ENCODE measurements at places on chromosomes 6 and 20.
A peak's percentile ranks its signal among the peaks of the same experiment; 100 is the strongest.

GRCh38 chr6:149109397-149110070, 208.0 kb upstream of the TAB2 start:
- no peak for DNase-seq

DNA sequence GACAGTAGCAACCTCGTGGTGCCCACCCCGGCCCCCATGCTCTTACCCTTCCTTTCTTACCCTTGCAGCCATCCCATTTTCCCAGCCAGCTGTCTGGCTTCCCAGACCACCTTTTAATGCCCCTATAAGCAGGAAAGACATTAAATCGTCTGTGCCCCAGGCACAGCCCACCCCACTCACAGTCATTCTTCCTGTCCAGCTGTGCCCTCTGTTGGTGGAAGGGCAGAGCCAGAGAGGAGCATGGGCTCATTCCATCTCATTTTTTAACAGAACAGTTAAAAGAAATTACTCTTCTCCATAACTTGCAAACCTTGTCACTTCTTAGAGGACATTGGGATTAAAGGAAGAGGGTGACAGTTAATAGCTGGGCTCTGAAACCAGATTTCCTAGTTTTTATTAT, 240.5 kb downstream of the NRN1 start:
- no peak for DNase-seq

GRCh38 chr20:57211908-57212533, 54.4 kb downstream of the BMP7 start:
- DNase-seq: no peak

- DNase-seq: no peak
These were observed 139.7 kb upstream of the PTPRK start for GRCh38 chr6:128659878-128660622.

GRCh38 chr20:19928328-19929011, 88.7 kb upstream of the NAA20 start:
- no peak for DNase-seq

- DNase-seq: no peak
These were observed 308.5 kb downstream of the CLIC5 start for GRCh38 chr6:45707176-45707575.

DNA sequence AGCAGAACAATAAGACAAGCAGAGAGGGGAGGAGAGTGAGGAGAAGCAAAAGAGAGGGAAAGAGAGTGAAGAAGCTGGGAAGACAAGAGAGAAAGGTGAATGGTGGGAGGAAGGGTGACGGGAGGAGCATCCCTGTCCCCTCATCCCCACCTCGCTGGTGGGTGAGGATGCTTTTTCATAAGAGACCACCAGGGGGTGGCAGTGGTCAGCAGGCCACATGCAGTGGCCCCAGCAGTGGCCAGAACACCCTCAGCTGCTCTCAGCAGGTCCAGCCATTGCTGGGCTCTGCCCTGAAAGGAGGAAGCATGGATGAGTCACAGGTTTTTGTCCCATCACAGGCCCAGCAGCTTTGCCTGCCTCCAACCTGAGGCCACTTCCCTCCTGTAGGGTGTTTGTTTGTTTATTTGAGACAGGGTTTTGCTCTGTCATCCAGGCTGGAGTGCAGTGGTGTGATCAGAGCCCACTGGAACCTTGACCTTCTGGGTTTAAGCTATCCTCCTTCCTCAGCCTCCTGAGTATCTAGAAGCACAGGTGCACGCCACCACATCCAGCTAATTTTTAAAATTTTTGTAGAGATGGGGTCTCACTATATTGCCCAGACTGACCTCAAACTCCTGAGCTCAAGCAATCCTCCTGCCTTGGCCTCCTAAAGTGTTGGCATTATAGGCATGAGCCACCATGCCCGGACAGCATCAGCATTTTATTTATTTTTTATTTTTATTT, 24.0 kb downstream of the FGD2 start:
- no peak for DNase-seq

- DNase-seq: no peak
These were observed 827.3 kb downstream of the DHX35 start for GRCh38 chr20:39789411-39789810.

DNA sequence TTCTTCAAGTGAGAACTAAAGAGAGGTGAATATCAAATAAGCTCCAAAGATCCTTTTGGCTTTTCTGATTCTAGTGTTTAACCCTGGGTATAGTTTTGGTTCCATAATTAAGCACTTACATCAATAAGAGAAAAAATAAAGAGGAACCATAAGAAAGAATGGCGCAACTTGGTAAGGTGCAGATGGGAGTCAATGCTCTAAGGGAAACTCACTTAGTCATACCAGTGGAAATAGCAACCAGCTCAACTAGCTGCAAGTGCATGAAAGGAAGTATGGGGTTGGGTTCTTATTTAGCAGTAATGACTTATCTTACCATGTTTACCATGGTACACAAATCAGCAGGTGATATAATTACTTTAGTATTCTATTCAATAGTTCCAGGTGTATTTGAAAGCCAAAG, 296.5 kb upstream of the RUNX2 start:
- DNase-seq: no peak

GRCh38 chr6:3356824-3357420, 98.2 kb downstream of the PSMG4 start:
- DNase-seq: no peak

DNA sequence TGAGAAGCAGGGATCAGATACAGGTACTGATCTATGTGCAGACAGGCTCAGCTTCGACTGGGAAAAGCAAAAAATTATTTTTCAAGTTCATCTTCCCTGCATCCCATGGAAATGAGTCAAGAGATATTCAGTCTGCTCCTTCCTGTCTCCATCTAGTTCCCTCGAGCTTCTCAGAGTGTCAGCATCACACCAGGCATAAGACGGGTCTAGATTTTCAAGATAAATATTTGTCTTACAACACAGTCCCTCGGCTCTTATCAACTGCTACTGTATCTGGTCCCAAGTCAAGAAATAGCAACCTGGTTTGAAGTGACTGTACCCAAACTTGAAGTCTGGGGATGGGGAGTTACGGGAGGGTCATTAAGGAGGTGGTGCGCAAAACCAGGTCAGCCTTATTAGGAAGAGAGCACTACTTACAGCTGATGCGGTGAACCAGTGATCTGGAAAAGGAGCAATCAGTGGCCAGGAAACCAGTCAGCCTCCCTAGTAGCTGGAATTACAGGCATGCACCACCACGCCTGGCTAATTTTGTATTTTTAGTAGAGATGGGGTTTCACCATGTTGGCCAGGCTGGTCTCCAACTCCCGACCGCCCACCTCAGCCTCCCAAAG, 29.7 kb downstream of the ZMYND8 start:
- no peak for DNase-seq

GRCh38 chr6:113903666-113904330, 46.7 kb downstream of the MARCKS start:
- DNase-seq: no peak

DNA sequence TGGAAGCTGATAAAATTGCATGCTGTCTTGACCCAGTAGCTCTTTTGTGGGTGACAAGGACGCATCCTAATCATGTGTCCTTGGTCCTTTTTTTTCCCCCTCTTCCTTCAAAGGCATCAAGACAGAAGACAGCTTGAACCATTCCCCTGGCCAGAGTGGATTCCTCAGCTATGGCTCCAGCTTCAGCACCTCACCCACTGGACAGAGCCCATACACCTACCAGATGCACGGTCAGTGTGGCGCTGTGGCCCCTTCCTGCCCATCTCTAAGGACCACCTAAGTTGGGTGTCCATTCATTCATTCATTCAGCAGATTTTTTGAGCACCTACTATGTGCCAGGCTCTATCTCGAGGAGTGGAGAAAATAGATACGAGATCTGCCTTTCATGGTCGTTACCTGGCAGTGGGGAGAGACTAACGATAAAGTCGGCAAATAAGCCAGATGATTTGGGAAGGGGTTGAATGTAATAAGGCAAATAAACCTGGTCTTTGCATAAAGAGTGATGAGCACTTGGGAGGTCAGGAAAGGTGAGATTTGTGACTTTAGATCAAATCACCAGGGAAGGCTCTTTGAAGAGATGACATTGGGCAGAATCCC, 121.5 kb downstream of the EYA2 start:
- DNase-seq: no peak

GRCh38 chr20:56247954-56248782, at the start of gene MC3R:
MC3R (plus strand) TSS chr20:56248732; CDS start chr20:56248844, 112 bp downstream.
- peak; percentile 15 for DNase-seq

GRCh38 chr20:24366336-24367004, 103.0 kb upstream of the SYNDIG1 start:
- DNase-seq: no peak

GRCh38 chr20:45098103-45098773, 2.7 kb downstream of the KCNS1 start:
- DNase-seq: no peak

DNA sequence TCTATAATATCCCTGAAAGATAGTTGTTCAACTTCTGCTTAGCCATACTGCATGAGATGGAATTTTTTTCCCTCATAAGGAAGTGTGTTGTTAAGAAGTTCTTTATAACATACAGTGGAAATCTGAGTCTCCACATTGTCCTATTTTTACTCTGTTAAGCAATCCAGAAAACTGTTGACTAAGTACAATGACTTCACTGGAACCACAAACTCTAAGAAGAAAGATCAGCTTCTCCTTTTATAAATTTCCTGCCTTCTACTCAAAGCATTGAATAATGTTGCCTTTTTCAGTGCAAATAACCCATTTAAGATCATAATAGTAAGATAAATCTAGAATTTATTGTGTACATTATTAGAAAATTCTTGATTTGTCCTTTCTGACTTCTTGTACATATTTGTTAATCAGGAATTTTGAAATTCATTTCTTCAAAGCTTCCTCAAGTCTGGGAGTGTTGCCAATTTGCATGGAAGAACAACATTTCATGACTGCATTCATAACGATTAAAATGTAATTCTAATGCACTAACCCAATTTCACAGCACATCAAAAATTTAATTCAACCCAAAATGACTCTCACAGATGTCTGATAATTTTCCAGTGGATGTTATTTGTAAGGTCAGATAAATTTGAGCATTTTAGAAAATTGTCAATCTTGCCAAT, 45.6 kb upstream of the ANKEF1 start:
- no peak for DNase-seq

GRCh38 chr20:25259788-25260254, 11.9 kb downstream of the PYGB start:
- no peak for DNase-seq

DNA sequence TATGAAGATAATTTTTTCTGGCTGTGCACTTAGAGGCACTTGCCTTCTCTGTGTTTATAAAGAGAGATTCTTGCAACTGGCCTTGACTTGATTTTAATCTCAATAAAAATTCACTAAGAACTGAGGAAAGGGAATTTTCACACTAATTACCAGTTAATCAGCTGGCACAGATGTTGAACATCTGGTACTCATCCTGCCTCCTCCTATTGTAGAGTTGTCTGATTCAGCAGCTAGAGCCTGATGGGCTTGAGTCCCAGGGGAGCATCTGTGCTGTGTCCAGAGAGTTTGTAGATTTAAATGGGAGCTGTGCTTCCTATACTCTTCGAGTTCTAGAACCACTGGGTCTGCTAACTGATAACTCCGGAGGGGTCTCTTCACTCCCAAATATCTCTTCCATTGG, 284.4 kb upstream of the RNF24 start:
- no peak for DNase-seq

DNA sequence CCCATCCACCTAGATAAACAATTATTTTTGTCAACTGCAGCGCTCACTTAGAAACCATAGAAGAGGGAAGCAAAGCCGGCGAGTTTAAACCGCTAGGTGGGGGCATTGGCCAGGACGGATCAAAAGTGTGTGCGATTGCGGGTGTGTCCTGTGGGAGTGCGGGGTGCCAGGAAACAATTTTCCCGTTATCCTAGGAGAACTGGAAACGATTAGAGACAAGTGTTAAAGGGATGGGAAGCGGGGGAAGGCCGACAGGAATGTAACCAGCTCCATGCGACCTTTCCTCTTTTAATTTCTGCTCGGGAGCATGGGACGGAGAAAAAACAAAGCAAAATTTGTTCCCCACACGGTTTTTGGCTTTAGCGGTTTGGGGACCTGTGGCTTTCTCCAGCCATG, 2.8 kb upstream of the HTR1B start:
- DNase-seq: no peak

DNA sequence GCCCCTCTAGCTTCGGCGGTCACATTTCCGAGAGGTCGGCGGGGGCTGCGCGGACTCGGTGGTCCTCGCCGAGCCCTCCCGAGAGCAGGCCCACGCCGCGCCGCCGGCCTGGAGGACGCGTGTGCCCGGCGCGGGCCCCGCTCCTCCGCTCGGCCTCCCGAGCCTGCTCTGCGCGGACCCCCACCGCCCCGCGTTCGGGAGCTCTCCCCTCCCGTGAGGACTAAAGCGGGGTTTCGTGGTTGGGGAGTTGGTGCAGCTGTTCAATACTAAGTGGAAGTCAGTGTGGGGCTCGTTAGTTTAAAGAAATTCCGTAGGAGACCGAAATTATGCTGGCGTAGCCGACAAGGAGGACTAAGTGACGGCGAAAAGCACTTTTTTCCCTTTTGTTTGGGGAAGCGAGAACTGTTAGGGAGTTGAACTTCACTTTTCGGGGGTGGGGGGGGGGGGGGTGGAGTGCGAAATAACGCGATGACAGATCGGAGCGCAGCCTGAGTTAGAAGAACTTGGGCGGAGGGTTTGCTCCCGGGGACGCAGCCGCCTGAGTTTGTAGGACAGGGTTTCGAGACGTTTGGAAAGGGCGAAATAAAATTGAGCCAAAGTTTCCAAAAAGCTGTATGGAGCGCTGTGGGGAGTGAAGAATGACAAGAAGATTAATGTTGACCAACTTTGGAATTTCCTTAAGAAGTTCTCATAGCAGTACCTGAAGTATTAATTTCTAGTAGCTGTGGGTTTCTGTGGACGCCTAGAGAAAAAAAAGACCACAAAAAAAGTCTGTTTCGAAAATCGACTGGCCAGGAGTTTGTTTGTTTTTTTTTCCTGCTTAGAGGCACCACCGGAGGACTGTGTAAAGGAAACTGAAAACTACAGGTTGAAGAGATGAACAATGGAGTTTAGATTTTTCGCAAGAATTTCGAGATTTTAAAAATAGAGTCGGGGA, 1.4 kb downstream of the QKI start:
- no peak for DNase-seq

GRCh38 chr6:144769142-144769541, 484.0 kb downstream of the UTRN start:
- DNase-seq: peak; percentile 95

DNA sequence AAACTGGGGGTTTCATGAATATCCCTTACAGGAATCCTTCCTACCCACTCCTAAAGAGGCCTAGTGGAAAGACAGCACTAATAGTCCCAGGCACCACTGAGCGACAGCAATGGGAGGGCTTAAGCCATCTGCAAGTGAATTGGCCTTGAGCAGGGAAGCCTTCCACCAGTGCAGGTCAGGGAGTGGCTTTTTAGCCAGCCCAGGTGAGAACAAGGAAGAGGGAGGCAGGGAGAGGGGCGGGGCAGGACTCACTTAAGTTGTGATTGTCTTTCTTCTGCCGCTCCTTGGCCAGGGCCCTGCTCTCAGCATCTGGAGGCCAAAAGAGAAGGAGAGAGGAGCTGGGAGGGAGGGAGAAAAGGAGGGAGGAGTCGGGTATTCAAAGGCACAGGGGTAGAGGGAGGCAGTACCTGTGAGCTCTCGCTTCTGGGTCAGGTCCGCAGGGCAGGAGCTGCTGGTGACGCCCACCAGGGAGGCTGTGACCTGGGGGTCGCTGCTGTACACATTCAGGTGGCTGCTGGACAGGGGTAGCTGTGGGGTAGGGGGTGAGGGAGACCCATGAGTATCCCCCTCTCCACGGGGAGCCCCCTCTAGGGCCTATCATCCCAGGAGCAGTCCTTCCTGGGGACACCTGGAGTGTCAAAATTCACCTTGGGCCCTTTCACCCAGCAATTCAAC, 47.8 kb downstream of the TFEB start:
- DNase-seq: no peak
